ENCODE measurements at places on chromosomes 6 and 20.

DNA sequence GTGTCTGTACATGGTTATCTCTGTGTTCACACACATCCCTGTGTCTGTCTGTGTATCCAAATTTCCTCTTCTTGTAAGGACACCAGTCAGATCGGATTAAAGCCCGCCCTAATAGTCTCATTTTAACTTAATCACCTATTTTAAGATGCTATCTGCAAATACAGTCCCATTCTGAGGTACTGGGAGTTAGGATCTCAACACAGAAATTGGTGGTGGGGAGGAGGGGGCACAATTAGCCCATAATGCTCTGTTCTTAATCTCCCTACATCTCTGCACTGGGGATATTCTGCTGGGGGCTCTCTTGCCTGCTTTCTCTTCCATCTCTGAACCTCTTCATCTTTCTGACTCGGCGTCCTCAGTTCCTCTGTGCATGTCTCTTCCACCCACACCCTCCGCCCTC is 320.7 kb downstream of the CDC5L start:
- no peak for DNase-seq

- no peak for DNase-seq
These were observed 41.5 kb upstream of the ZNFX1 start for GRCh38 chr20:49319208-49319809.

DNA sequence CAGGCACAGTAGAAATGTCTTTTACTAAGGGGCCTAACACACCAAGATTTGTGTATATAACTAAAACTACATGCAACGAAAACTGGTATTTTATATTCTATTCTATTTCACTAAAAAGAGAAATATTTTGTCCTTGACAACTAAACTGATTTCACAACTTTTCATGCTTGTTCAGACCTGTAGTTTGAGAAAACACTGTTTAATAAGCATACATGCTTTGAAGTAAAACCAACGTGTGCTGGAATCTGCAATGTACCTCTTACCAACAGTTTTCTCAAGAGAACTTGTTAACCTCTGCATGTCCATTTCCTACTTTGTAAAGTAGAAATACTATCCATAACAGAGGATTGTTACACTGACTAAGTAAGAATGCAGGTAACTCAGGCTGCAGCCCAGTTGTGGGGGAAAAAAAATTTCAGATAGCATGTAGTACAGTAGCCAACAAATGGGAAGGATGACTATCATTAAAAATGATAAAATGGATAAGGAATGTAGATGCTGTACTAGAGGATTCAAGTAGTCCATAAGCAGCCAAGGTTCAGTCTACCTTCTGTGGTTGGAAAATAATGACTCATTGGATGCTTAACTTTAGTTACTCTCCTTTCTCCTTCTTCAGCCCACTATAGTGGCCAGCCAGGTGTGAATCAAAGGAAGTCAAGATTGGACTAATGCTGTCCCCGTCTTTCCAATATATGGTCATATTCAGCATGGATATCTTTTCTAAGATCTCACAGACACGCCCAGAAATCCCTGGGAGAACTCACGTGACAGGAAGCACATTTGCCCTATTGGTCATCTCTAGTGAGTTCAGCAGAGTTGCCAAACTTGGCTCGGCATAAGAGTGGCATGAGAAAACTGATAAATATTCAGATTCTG is 65.2 kb downstream of the HFE start:
- DNase-seq = no peak

GRCh38 chr6:132298344-132298949 is 102.8 kb downstream of the MOXD1 start:
- DNase-seq = peak; percentile 27

DNA sequence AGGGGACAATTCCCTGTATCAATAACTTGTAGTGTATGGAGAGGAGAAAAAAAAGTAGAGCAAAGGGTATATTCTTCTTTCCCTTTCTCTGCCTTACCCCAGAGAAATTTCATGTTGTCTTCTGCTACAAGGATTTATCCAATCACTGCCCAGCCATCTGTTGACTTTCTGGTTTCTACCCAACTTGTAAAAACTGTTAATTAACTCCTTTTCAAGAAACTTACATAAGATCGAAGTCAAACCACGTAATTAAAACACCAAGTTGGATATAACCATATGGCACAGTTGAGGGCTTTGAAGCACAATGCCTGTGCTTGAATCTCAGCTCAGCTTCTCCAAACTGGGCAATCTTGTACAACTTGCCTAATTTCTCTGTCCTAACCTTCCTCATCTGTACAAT is 99.5 kb downstream of the MAN1A1 start:
- no peak for DNase-seq

DNA sequence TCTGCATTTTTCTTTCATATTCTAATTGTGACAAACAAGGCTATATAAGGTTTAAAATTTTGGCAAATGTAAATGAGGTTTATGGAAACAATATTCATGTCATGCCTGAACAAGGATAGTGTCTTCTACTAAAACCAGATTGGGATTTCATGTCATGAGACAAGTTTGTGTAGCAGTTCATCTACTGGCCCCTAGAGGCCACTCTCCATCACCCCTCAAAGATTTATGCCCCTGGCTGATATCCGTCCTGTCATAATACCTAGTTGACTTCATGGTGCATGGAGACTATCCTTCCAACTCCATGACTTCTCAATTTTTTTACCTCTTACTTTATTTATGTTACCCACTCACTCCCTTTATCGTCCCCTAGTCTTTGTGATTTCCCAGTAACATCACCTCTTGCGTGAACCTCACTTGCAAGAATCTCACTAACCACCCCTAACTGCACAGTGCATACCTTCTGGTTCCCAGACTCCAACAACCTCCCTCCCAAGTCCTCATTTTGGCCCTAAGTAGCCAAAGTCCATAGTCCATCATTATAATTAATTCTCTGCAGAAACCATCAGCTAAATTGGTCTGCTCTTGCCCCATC is 179.8 kb downstream of the TASP1 start:
- peak; percentile 64 for DNase-seq

DNA sequence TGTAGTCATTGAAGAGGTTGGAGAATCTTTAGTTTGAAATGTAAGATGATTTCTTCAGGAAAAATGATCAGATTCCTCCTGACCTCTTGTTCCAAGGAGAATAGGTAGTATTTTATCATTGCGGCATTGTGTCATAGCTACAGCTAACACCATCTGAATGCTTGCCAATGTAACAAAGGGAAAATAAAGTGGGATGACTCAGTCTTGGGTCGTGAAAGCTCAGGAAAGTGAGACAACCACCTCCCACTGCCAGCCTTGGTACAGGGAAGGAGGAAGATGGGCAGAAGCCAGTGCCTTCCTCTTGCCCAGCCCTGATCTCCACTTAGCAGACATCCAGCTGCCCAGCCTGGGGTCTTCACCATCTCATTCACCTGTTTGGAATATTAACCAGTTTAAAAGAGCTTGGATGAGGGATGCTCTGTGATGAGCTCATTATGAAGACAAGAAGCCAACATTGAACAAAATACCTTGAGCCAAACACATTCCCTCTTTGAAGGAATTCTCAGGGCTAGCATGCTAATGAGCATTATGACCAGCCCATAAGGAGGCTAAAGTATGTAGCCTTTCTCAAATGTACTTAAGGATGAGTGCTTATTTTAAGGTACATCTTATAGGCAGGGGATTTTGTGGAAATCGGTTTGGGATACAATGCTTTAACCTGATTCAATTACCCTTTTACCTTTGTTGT is 40.0 kb upstream of the APCDD1L start:
- no peak for DNase-seq

GRCh38 chr6:168607272-168608112 is 166.5 kb downstream of the SMOC2 start:
- DNase-seq = no peak

DNA sequence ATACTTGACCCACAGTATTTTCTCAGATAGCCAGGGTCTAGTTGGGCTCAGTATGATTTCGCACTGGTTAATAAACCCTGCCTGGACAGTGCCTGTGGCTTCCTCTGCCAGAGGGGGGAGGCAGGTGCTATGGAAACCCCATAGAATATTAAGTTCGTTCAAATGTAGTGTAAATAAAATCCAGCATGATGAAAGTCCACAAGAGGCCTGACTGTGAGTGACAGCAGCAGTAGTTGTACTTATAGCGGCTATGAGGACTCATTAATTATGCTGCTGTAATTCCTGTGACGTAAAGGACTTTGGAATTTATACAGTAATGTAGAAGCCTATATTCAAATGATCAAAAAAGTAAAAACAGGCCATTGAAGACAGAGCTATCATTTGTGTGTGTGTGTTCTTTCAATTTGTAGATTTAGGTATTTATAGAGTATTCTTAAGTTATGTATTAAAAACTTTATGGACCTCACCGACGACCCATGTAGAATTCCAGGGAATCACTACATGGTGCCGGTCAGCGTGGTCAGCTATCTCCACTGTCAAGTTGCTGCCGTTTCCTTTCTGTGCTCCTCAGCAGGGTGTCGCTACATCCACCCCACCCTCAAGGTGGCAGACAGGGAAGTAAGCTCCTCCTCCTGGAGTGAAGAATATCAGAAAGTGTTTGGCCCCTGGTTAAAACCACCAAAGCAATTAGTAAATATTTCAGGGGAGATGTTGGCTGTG is 10.0 kb downstream of the PYGB start:
- no peak for DNase-seq

DNA sequence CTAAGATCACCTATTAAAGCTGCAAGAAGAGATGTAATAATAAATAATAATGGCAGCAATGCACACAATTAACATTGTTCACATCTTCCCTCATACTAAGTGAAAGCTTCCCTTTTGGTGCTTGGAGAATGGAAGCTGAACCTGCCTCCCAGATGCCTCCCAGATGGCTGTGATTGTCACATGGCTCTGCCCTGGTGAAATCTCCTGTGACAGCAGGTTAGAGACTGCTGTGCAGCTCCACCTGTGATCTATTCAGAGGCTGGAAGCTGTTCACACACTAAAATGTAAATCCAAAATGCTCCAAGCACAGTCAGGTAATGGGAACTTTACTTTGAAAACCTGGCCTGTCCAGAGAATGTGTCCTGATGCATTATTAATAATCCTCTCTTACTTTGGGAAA is 41.7 kb upstream of the RGS17 start:
- no peak for DNase-seq

GRCh38 chr6:40543776-40544175 is 43.4 kb downstream of the LRFN2 start:
- DNase-seq = no peak

DNA sequence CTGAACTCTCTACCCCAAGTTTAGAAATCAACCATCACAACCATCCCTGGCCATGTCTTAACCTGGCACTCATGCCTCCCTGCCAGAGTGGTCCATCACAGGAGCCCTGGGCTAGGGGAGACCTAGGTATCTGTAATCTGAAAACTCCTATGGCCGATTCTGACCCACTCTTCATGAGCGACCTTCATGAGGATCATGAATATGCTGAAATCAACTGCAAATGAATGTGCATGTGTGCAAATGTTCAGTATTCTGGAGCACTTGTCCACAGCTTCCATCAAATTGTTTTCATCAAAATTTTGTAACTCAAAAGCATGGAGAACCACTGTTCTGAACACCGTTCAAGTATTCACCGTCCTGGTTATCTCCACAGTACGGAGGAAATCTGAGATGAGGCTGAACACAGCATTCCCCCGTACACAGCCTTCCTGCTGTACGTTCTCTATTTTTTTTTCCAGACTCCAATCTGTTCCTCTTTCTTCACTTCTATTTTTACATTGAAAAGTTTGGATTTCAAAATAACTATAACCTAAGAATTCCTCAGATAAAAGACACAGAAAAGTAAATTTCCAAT is 17.7 kb downstream of the METTL24 start:
- DNase-seq = no peak

GRCh38 chr6:145051661-145052060 is 683.7 kb downstream of the EPM2A start:
- no peak for DNase-seq

- DNase-seq = no peak
These were observed 755.0 kb downstream of the TFAP2A start for GRCh38 chr6:9659848-9660247.

GRCh38 chr6:31375699-31376098 is 18.7 kb upstream of the HLA-B start:
- DNase-seq = no peak

GRCh38 chr6:54050750-54051149 is 60.5 kb upstream of the MLIP start:
- DNase-seq = no peak

GRCh38 chr6:164859816-164860215 is 449.6 kb downstream of the C6orf118 start:
- no peak for DNase-seq

DNA sequence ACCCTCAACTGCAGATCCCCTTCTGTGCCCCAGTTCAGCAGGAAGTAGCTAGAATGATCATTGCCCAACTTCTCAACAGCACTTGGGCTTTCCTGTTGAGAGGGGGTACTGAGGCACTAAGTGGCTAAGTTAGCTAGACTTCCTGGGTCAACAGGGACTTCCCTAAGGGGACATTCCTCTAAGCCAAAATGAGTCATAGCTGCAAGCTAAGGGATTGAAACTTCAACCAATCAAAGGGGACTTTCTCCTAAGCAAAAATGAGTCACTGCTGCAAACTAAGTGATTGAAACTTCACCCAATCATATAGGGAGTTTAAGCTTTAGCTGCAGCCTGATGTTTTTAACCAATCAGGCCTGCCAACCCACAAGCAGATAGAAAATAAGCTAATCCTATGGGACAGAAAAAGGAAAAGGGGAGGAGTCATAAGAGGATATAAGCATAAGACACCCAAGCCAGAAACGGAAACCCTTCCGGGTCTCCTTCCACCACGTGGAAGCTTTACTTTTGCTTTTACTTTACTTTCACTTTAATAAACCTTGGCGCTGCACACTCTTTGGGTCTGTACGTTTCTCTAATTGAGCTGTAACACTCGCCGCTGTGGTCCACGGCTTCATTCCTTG is 659.0 kb upstream of the HS3ST5 start:
- DNase-seq = no peak

DNA sequence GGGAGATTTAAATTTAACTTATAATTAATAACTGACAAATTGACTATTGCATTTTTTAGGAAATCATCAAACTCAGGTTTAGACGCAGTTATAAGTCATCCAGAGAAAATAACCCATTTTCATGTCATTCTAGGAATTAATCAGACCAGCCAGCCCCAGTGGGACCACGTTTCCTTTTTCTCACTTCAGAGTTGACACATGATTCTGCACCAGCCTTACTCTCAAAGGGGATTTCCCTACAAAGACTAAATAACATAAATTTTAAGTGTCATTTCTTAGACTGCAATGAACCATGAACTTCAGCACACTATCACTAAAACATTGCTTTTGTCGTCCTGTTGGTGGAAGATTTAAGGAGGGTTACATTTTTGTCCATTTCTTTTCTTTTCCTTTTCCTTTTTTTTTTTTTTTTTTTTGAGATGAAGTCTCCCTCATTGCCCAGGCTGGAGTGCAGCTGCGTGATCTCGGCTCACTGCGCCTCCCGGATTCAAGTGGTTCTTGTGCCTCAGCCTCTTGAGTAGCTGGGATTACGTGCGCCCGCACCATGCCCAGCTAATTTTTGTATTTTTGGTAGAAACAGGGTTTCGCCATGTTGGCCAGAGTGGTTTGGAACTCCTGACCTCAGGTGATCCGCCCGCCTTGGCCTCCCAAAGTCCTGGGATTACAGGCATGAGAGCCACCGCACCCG is 3.6 kb downstream of the IPCEF1 start:
- DNase-seq = no peak
